WERI-Rb-1 (cell line): ENCODE measurements at places on chromosomes 12 and 14.

GRCh38 chr14:58724206-58724605 lies 86.4 kb downstream of the DACT1 start:
- no peak for DNase-seq

DNA sequence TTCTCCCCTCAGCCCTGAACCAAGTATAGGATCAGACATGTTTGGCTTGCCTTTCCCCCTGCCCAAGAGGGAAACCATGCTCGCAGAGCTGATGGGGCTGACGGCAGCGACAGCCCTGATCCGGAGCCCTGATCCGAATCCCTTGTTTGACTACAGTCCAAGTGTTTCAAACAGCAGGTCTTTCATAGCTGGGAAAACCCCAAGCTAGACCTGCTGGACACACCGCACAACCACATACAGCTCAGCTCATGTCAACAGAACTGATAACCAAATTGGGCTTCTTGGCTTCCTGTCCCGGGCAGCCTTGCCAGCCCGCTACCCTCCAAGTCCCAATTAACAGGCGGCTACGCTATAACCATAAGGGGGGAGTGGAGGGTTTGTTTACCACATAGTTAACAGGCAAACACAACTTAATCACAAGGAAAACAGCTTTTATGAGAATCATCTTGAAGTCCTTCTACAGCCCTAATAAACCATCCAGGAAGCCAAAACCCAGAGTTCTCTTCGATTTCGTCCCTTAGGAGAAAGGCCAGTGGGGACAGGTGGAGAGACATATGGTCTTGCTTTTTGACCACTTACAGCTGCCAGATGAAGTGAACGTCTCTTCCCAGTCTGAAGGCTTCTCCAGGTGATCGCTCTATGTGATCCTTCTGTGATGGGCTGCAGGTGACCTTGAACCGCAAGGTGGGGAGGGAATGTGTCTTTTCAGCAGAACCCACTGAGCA lies 64.5 kb upstream of the MANSC4 start:
- DNase-seq, result peak; percentile 10

DNA sequence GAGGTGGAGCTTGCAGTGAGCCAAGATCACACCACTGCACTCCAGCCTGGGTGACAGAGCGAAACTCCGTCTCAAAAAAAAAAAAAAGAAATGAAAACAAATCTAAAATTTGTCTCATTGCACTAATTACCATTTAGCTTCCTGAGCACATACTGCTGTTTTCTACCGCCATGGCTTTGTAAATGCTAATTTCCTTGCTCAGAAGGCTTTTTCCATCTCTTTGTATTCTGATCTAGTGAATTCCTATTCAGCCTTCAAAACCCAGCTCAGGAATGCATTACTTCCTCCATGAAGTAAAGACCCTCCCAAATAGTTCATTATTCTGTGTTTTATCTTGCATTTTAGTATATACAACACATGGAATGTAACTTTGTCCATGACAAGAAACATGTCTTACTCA lies 33.6 kb downstream of the CEP83 start:
- no peak for DNase-seq

- DNase-seq, result no peak
These were observed 9.7 kb upstream of the PTGER2 start for GRCh38 chr14:52304248-52304904.

DNA sequence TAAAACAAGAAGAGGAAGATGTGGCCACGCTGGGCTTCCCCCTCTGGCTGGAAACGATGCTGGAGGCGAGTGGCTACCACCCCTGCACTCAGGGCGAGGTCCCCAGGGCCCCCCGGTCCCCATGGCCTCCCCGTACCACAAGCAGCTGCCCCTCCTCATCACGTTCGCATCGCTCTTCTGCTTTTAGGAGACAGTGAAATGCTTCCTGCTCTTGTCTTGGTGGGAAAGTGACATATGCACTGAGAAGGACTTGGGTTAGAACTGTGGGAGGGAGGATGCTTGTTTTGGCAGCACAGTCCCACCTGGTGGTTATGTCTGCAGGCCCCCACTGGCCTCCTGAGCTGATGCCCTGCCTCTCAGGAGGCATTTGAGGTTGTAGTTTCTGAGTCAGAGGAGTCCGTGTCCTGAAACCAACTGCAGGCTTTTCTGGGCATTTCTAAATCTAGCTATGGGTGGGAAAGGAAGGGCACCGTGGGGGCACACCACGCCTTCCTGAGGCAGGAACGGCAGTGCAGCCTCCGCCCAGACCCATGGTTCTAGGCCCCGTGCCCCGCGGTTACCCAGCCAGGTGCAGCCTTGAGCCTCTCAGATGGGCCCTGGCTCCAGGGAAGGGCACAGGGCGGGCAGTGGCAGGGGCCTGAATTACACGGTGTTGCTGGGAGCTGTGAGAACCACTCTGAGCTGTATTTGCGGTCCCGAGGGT lies 139.3 kb downstream of the ADGRD1 start:
- no peak for DNase-seq

- no peak for DNase-seq
These were observed 10.1 kb upstream of the SLC11A2 start for GRCh38 chr12:51036279-51036678.

GRCh38 chr14:31080056-31080455 lies 53.9 kb upstream of the STRN3 start:
- DNase-seq, result no peak

- DNase-seq, result no peak
These were observed 1.3 kb downstream of the TC2N start for GRCh38 chr14:91866061-91866460.

- no peak for DNase-seq
These were observed 218.5 kb downstream of the SLC6A15 start for GRCh38 chr12:84694116-84694515.

DNA sequence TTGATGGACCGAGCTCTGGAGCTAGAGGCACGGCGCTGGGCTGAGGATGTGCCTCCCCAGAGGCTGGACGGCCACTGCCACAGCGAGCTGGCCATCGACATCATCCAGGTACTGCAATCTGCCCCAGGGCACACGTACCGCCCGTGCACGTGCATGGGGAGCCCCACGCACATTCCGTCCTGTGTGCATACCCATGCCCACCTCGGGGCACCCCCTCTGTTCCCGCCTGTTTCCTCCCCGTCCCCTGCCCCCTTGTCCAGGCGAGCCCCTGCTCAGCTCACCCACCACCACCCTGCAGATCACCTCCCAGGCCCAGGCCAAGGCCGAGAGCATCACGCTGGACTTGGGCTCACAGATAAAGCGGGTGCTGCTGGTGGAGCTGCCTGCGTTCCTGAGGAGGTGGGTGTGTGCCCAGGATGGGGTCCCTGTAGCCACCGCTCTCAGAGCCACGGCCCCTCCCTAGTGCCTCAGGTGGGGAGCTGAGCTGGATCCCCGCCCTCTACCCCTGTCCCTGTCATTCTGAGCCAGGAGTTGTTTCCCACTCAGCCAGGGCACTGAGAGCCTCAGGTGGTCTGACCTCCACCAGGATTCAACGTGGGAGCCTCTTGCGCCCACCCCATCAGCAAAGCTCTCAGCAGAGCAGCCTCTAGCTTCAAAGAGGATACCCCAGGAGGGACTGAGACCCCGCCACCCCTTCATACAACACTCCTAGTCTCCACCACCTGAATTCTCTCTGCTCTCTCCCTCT lies 6.9 kb downstream of the TNFAIP2 start:
- no peak for DNase-seq

DNA sequence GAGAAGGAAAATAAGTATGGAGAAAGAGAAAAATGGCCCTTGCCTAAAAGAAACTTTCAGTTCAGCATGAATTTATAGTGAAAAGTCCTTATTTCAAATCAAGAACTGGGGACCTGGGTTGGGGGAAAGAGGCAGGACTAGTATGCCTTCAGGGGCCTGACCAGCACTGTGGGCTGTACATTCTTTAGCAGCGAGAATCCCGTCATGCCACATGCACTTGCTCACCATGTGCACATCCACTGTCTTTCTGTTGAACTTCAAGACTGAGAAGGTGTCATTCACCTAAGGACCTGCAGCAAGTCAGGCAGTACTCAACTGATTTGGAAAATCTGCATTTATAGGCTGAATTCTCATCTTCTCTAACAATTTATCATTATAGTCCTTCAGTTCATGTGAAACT lies 50.2 kb downstream of the RAB35 start:
- no peak for DNase-seq

DNA sequence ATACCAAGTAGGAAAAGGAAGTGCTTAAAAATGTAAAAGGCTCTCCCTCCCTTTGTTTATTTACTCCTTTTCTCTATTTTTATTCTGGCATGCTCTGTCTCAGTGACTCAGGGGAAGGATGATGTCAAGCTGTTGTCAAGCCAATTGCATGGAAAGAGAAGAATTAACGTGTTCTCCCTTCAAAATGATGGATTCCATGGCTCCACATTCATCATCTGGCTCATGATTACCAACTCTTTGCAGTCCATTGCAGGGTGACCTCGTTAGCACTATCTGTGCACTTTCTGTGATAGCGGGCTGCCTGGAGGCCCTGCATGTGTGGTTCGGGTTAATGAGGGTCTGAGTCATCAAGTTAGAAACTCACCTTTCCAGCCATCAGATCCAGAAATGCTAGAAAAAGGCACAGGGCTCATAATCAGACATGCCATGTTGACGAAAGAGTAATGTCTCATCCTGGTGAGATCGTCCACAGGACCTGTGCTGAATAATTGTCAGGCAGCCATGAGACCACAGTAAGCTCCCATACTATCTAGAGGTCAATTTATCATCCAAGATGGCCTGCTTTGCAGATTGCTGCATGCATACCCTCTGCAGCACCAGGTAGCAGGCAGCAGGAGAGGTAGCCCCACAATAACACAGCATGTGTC lies 79.2 kb upstream of the BTG1 start:
- no peak for DNase-seq

DNA sequence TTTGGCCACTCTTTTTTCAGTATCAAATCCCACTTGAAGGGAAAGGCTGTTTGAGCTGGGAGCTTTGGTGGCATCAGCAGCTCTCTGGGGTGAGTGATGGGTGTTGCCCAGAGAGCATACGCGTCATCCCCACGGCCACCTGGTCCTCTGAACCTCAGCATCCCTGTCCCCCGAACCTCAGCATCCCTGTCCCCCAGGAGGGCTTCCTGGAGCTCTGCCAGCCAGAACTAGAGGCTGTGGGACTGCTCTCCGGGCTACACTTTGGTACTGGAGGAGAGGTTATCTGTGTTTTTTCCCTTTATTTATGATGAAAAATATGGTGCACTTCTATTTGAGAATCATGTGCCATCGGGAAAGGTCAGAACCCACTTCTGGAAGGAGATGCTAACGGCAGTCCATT lies 131.5 kb upstream of the RTL1 start:
- DNase-seq, result no peak

DNA sequence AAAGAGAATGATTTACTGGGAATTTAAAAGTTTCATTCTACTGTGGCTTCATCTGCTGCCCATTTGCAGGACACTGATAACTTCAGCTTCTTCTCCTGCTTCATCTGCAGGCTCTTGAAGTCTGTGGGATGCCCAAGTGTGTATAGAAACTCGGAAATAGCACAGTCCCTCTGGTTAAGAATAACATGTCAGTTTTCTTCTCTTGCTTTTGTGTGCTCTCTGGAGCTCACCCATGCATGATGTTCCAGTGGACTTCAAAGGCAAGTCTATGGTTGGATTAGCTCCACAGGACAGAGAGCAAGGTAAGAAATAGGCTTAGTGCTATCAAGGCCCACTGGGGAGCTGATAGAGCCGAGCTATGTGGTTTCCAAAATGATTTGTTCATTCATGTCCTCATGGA lies 13.7 kb downstream of the RMST start:
- no peak for DNase-seq

- DNase-seq, result no peak
These were observed 52.9 kb downstream of the CCDC88C start for GRCh38 chr14:91364524-91365270.

- DNase-seq, result no peak
These were observed 189.4 kb downstream of the RPS29 start for GRCh38 chr14:49396801-49397200.

- no peak for DNase-seq
These were observed 8.5 kb upstream of the SOCS2 start for GRCh38 chr12:93563807-93564538.

GRCh38 chr12:65276916-65277530 lies 1.5 kb upstream of the MSRB3 start:
- no peak for DNase-seq

- DNase-seq, result no peak
These were observed 248.3 kb upstream of the CLEC14A start for GRCh38 chr14:38504175-38504574.

- DNase-seq, result no peak
These were observed 18.6 kb upstream of the GALNT8 start for GRCh38 chr12:4701395-4702190.
